Esophagus squamous epithelium (tissue), 5 donors: ENCODE measurements at places on chromosomes 2 and 18. TPM values are rescaled to one million over a fixed set of nuclear protein-coding genes. Genes with fewer than 3 reads are reported as not detected.

The NXPH2 gene
- total RNA-seq = not detected

DNA sequence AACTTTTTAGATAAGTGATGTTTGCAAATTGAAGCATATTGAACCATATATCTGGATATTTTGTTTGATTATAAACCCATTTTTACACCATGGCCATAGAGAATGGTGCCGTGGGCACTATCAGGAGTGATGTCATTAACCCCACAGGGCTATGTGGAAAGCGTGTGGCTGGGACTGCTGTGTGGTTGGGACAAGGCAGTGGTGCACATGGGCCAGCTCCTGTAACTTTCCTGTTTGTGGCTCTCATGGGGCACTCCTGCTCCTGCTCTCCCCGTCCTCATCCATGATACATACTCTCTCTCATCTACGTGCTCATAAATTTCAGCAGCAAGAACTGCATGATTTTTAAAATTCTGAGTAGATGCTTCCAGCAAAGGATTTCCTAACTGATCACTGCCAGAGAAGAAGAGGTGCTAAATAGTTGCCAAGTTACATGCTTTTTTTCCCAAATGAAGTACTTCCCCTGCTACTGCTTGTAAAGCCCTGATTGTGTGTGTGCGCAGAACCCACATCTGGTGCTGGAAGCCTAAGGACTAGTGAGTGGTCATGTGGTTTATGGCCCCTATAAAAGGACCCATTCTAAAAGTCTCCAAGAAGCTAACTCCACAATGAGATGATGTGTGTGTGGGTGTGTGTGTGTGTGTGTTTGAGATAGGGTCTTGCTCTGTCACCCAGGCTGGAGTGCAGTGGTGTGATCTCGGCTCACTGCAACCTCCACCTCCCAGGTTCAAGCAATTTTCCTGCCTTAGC lies 240.8 kb downstream of the NEDD4L start:
- DNase-seq = no peak

DNA sequence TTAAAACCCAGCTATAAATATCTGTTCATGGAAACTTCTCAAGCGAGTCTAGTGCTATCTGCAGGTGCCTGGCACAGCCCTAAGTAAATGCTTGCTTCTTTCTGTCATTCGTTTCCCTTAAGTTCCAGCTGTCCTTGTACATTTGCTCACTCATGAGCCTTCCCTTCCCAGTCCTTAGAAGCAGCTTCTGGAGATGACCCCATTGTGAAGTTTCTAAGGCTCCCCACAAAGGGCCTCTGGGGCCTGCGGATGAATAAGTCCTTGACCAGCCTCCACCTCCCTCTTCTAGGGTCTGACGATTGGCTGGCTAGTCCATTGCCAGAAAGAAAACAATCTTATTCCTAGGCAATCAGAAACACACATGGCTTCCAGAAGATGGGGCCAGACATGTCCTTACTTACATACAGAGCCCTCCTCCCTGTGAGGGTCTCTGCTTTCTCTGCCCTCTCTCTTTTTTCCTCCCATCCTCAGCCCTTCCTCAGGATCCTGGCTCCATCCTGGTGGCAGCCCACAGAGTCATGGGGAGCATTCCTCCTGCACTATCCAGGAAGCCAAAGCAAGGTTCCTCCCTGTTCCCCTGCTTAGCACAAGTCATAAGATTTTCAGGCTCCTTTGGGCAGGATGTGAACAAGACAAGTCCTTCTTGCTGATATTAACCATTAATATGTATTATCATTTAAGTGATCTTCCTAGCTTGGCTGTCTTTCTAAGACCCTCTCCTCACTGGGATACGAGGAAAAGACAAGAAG lies 87.3 kb downstream of the TNFRSF11A start:
- no peak for DNase-seq

GRCh38 chr2:102273619-102274211 lies 37.6 kb upstream of the IL1RL1 start:
- DNase-seq = no peak

DNA sequence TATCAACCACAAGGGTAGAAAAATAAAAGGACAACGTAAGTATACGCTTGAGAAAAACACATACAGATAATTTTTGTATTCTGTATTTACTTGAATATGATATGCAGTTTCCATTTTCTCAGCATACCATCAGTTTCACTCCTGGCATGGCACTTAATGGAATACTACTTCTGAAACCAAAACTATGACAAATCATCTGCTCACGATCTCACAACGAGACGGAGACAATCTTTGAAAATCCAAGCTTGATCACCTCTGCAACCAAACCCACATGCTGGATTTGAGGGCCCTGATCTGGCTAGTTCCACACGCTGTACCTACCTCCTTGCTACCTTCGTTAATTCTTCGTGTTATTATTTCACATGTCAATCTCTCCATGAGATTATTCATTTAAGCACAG lies 387.6 kb downstream of the NBAS start:
- no peak for DNase-seq

DNA sequence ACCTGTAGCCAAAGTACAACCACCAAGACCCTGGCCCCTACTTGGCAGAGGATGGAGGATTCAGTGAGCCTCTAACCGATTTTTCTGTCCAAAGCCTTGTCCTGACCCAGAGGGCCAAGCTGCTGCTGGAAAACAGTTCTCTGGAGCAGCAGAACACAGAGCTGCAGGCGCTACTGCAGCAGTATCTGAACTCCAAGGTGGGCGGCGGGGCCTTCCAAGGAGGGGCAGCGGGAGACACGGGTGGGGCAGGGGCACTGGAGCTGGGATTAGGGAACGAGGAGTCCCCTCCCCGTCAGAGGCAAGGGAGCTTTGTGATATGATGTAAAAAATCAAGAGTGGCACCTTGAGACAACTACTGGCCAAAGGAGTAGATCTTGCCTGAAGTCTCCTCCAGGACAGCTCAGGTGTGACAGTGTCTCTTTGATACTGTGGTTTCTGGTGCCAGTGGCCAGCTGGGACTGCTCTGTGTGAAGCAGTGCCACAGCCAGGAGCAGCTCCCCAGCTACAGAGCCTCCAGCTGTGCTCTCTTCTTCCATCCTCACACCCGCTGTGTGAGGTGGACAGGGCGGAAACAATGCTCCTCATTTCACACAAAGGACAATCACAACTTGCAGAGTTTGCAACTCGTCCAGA lies 22.8 kb downstream of the OTOF start:
- no peak for DNase-seq

GRCh38 chr2:160210599-160211138 lies 10.6 kb upstream of the ITGB6 start:
- no peak for DNase-seq

DNA sequence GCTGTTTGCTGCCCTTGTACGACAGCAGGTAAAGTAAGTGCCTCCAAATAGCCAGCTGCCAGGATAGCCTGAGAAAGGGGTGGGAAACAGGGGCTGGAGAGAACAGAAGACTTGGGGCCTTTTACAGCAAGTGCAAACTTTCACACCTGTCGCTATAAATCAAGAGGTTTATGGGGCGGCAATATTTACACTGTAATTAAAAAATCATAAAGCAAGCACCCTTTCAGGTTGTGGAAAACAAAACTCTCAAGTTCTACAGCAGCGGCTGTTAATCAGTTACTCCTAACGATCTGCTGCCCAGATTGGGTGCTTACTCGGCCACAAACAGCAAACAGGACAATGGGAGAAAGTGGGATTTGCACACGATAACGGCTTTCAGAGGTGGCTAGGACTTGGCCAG lies 359.5 kb upstream of the ETAA1 start:
- no peak for DNase-seq

The ANKRD12 gene
- total RNA-seq = 17.8 TPM

The PROM2 gene
- total RNA-seq = 184 TPM

DNA sequence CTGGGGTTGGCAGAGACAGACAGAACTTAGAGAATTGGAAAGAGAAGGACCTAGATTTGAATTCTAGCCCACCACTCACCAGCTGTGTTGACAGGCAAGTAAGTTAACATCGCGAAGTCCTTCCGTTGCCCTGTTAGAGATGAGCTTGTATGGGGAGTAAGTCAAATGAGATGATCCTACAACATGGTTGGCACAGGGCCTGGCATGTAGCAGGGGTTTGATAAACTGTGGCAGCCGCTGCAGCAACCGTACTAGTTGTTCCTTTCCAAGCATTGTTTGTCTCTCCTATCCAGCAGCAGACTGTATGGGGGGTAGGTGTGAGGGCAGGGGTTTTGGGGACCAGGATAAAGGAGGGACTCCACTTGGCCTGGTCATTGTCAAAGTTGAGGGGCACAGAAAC lies 16.0 kb downstream of the TET3 start:
- no peak for DNase-seq

The ZBTB14 gene
- 4.4 TPM for total RNA-seq

The CDK5R2 gene
- total RNA-seq = not detected

- DNase-seq = no peak
Measured at GRCh38 chr2:125852364-125852763, 803.6 kb upstream of the GYPC start.

The FAM124B gene
- total RNA-seq = 0.38 TPM

The RAX gene
- total RNA-seq = not detected

- DNase-seq = no peak
Measured at GRCh38 chr18:4068552-4069158, 386.5 kb downstream of the DLGAP1 start.

DNA sequence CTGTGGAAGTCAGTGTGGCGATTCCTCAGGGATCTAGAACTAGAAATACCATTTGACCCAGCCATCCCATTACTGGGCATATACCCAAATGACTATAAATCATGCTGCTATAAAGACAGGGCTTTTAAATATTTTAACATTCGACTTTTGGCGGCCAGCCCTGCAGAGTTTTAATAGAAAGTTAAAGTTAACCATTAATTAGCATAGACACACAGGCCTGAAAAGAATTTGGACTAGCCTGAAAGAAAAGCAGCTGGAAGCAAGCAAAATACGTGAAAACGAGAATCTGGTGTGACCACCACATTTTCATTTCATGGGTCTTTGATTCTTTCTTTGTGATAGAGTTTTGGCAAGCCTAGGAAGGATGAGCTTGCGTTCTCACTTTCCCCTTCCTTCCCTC lies 184.0 kb downstream of the SCG2 start:
- no peak for DNase-seq

The GNAL gene
- total RNA-seq = 11.4 TPM

The BMPR2 gene
- total RNA-seq = 24.8 TPM

DNA sequence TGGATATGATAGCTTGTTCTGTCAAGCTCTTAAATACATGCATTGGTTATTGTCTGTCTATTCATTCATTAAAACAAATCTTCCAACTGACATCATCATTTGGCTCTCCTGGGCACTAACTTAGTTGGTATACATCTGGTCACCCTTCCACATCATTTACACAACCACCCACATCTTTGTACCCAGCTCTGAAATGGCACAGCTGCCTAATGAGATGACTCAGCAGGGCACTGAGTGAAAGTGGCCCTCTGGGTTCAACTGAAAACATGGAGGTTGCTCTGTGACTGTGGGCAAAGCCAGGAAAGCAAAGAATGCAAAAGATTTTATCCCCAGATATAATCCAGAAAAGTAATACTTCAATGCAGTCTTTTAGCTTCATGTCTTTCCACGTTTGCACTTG lies 234.0 kb upstream of the MAP2 start:
- DNase-seq = no peak

DNA sequence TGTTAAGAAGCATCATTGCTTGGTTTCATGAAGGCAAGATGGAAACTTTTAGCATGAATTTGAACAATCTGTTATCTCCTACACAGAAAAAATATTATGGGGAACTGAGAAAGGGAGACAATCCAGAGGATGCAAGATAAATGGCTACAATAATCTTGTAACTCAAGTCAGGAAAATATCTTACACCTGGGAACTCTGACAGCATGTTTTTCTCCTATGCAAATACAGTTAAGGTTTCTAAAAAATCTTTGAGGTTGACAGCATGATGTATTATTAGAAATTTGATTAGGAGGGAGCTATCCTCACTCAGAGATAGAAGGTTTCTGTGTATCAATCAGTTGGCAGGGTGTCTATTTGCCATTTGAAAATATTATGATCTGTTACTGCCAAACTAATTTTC lies 75.6 kb downstream of the GPD2 start:
- no peak for DNase-seq

- DNase-seq = no peak
Measured at GRCh38 chr2:25576596-25576995, 96.8 kb downstream of the DTNB start.

GRCh38 chr2:233968556-233968955 lies 51.4 kb downstream of the TRPM8 start:
- no peak for DNase-seq

The FAP gene
- total RNA-seq = 0.91 TPM

The MDH1B gene
- 0.61 TPM for total RNA-seq

The WNT6 gene
- 0.73 TPM for total RNA-seq

DNA sequence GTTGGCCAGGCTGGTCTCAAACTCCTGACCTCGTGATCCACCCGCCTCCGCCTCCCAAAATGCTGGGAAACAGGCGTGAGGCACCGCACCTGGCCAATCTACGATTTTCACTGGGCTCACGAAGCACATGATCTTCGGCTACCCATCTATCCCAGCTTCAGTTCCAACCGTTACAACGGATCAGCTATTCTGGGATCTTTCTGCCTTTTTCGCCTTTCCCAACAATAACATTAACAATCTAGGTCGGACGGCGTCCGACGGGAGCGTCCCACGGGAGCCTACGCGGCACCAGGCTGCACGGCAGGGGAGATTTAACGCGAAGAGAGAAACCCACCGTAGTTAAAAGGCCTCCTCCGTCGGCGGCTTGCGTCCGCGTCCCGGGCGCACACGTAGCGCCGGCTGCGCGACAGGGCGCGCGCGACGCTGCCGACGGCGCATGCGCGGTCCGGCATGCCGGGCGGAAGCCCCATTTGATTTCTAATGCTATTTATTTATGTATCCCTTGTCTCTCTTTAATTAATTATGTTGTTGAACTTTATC lies at the start of gene MSL3B:
TSS of gene MSL3B (minus strand) at position 394 of the 540 bp plus-strand sequence.
- DNase-seq = no peak

The RPRM gene
- not detected for total RNA-seq

- no peak for DNase-seq
Measured at GRCh38 chr18:5600378-5601071, 56.7 kb upstream of the EPB41L3 start.

- no peak for DNase-seq
Measured at GRCh38 chr2:47267711-47268086, 112.6 kb upstream of the STPG4 start.

DNA sequence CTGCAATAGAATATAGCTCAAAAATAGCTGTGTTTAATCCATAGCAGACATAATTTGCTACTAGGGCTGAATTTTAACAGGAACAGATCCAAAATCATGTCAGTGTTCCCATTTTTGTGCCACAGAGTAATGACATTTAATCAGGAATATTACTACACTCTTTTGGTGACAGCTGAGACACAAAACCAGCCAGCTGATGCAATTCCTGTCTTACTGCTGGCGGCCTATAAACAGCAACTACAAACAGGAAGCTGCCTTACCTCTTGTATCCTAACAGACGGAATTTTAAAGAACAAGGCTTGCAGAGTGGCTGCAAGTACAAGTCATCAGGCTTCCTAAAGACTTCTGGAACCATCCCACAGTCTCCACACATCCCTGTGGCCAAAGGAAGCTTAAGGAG lies 218.1 kb downstream of the ZNF521 start:
- DNase-seq = no peak

The ERMN gene
- total RNA-seq = not detected

The ABCG5 gene
- total RNA-seq = not detected
